ENCODE measurements at places on chromosomes 13 and 19.

DNA sequence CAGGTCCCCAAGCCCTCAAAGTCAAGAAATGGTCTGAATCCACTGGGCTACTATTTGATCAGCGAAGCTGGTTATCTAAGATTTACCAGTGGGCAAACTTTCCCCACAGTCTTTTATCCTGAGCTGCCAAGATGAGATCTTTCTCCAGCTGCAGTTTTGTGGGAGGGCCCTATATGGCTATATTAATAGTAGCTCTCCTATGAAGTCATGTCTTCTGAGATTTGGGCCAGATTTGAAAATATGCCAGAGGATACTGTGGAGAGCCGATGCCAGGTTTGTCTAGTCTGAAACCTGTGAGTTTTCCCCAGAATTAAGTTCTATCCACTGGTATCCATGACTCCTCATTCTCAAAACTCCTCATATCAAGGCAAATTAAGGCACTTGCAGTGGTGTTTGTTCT lies 173.2 kb downstream of the FLT1 start:
- DNase-seq = no peak

DNA sequence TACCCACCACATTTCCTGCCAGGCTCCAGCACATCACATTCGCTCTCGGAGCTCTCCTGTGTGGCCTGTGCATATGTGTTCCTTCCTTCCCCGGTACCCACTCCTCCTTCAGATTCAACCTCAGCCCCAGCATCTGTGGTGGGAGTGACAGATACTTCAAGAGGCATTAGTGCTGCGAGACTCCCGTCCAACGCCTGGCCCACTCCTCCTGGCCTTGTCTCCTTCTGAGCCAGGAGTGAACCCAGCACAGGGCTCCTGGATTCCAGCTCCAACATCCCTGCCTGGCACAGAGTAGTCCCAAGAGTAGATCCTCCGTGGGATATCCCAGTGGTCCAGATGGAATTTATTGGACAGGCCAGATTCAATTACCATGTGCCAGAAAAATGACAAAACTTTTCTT lies 55.9 kb downstream of the SACS start:
- DNase-seq = no peak

- peak; percentile 77 for DNase-seq
Measured at GRCh38 chr19:49196527-49197240, 39.1 kb downstream of the TRPM4 start.

- DNase-seq = no peak
Measured at GRCh38 chr19:7366701-7367420, 18.1 kb downstream of the ARHGEF18 start.

DNA sequence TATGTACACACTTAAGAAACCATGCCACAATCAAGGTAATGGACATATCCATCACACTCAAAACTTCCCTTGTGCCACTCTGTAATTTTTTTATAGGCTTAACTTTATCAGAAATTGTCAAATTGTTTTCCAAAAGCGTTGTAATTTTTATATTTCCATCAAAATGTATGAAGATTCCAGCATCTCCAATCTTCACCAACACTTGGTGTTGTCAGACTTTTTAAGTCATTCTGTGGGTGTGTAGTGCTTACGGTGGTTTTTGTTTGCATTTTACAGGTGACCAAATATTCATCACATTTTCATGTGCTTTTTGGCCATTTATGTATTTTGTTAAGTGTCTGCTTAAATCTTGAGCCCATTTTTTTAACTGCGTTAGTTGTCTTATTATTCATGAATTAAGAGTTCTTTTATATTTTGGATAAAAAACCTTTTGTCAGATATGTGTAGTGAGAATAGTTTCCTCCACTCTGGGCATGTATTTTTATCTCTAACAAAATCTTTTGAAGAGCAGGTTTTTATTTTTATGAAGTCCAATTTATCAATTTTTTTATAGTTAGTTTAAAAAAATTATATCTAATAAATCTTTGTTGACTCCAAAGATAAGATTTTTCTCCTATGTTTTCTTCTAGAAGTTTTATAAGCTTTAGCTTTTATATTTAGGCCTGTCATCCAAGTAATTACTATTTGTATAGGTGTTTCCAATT lies 4.6 kb upstream of the ZNF45 start:
- DNase-seq = no peak
